Stimulated activated CD4-positive, alpha-beta T cell treated with anti-CD3 and anti-CD28 coated beads, Interleukin-15, amount 100 ng/mL, for 1 hour (primary cell): ENCODE measurements at places on chromosomes 5 and 9.

GRCh38 chr9:117302487-117302886, 112.4 kb downstream of the ASTN2 start:
- no peak for DNase-seq

DNA sequence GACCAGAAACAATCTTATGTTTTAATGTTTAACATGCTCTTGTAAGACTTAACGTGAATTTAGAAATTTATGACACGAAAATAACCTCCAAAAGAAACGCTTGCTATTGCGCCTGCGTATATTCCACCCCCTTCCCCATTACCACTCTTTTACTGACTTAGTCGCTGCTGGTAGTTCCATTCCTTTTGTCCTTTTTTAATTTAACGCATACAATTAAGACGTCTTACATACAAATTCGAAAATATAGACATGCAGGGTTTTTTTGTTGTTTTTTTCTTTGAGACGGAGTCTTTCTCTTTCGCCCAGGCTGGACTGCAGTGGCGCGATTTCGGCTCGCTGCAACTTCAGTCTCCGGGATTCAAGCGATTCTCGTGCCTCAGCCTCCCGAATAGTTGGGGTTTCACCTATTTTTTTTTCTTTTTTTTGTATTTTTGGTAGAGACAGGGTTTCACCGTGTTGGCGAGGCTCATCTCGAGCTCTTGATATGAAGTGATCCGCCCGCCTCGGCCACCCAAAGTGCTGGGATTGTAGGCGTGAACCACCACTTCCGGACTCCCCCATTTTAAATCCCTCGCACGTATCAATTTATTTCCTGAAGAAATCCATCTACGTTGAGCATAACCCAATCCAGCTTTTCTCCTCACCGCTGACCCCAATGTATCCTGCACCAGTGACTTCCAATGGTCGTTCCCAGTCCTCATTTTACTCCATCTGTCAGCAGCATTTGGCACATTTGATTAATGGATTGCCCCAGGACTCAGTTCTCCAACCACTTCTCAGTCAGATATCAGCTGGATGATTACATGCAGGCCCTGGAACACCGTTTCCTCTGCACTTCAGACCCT, 684 bp upstream of the MED7 start:
- no peak for DNase-seq

GRCh38 chr5:164153469-164154172, 648.2 kb downstream of the MAT2B start:
- no peak for DNase-seq

DNA sequence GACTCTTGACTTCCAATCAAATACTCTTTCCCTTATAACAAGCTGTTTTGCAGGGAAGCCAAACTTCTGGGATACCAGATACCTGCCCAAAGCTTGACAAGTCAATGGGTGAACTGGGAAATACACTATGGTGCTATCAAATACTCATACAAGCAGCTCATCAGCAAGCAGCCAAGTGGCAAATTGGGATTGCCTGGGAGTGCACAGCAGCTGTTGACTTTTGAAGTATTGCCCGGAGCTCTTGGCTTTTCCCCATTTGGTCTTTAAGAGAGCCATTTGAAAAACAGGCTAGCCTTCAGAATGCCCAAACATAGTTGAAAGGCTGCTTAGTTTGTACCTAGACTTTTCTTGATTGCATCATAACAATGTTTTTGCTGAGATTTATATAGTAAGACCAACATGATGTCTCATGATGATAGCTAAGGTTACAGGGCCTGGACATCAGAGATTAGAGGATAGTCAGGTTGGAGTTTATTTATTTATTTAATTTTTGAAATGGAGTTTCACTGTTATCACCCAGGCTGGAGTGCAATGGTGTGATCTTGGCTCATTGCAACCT, 210.1 kb upstream of the ZNF608 start:
- no peak for DNase-seq

GRCh38 chr9:676780-677438, 164.6 kb upstream of the DMRT1 start:
- no peak for DNase-seq

DNA sequence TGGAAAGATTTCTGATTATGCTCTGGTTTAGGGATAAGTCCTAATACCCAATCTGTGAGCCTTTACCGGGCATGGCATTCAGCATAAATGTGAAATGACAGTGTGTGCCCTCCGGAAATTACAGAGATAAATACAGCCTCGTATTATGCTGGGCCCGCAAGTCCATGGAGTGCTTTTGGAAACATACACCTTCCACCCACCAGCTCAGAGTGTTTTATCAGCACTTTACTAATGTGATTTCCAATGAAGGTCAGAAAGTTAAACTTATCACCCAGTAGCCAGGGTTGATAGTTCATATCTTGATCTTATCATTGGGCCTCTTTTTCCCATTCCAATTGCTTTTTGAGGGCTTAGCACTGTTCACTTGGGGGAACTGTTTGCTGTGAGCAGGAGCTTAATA, 94.8 kb downstream of the SGCD start:
- DNase-seq: no peak

GRCh38 chr9:37184905-37185867, 64.8 kb downstream of the ZCCHC7 start:
- no peak for DNase-seq

DNA sequence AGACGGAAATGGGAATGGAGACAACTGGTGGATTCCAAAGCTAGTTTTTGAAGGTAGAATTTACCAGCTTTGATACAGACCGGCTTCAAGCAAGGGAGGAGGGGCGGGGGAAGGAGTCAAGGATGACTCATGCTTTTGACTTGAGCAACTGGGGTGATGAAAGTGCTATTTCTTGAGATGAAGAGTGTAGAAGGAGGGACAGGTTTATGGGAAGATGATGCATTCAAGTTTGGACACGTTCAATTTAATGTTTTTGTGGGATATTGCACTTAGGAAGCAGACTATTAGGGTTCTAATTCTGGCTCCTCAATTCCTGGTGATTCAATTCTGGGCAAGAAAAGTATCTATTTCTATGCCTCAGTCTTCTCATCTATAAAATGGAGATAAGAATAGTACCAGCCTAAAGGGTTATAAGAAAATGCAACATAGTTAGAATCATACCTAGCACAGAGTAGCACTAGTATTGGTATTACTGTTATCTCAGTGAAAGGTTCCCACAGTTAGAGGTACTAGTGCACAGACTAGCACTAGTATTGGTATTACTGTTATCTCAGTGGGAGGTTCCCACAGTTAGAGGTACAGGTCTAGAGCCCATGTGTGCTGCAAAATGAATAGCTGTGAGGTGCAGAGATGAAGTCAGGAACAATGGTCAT, 4.6 kb downstream of the NIPAL4 start:
- peak; percentile 33 for DNase-seq

DNA sequence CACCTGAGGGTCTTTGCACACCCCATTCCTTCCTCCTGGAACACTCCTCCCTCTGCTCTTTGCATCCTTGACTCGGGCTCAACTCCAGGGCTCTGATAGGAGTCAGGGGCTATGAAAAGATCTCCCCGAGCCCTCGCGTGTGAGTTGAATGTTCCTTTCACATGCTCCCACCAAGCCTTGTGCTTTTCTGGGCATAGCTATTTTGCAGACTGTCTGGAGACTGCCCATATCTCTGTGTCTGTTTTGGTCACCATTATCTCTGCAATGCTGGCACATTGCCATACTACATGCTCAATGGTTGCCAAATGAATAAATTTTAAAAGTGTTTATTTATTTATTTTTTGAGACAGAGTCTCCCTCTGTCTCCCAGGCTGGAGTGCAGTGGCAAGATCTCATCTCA, 56.9 kb upstream of the PLPP1 start:
- no peak for DNase-seq

GRCh38 chr5:74017112-74017511, 391.1 kb downstream of the ARHGEF28 start:
- no peak for DNase-seq

DNA sequence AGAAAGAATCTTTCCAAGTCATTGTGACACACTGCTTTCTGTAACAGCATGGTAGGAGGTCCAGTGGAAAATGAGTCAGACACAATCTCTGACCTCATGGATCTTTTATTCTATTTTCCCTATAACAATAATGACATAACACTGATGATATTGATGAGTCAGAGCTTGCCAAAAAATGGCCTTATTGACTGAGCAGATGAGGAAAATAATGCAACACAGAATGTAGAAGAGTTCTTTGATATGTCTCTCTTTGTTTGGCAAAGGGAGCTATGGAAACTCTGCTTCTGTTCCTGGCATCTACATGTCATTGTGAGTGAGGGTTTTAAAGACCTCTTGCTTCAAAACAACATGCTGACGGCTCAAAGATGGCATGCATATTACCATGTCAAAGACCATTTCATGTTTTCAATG, 443.1 kb upstream of the ZNF608 start:
- DNase-seq: no peak

GRCh38 chr5:76050134-76050533, 33.0 kb upstream of the SV2C start:
- DNase-seq: no peak

DNA sequence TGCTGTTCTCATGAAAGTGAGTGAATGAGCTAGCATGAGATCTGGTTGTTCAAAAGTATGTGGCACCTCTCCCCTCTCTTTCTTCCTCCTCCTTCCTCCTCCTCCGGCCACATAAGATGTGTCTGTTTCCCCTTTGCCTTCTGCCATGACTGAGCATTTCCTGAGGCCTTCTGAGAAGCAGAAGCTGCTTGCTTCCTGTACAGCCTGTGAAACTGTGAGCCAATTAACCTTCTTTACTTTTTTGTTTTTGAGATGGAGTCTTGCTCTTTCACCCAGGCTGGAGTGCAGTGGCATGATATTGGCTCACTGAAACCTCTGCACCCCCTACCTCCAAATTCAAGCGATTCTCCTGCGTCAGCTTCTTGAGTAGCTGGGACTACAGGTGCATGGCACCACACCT, 6.1 kb downstream of the S100Z start:
- no peak for DNase-seq

- DNase-seq: no peak
Observed at GRCh38 chr5:103539376-103540330, 22.9 kb downstream of the NUDT12 start.

DNA sequence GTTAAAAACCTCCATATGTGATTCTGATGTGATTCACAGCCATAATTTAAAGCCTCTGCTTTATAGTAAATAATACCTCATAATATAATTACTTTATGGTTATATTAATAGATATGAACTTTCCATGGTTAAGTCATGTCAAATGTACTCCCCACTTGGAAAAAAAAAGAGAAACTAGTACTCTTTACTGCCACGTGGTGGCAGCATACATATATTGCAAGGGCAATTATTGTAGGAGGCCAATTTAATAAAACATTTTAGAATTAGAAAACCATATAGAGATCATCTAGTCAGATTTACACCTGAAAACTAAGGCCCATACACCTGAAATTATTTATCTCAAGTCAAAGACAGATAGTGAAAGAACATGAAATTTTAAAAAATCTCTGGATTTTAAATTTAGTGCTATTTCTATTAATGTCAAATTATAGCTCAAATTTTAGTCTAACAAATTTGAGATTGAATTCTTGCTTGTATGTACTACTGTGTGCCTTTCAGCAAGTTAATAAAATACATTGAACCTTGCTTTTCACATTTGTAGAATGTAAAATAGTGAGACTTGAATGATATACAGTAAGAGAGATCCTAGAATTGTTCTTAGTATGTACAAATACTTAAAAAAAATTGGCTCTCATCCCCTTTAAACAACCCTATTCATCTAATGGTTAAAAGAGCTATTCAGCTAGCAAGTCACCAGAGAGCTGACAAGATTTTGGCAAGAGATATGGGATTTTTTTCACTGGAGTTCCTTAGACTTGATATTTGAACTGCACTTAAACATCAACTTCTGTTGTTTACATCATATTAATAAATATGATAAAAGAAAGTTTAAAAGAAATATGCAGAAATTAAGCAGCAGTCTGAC, 603.8 kb downstream of the TLE4 start:
- DNase-seq: no peak

DNA sequence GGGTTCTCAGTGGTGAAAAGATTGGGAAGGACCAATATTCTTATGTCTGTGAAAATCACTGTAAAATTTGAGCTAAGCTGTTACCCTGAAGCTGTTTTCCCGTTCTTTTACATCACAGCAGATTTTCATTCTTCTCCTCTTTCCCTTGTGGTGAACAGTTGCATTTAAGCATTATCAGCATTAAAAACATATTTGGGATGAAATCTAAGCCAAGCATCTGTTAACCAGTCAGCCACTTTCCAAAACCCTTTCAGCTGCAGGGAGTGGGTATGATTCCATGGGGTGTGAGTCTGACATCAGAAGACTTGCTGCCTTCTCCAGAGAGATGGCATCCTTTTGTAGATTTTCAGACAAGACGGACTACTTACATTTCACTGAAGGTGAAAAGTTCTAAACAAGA, 97.2 kb downstream of the TRIO start:
- no peak for DNase-seq

DNA sequence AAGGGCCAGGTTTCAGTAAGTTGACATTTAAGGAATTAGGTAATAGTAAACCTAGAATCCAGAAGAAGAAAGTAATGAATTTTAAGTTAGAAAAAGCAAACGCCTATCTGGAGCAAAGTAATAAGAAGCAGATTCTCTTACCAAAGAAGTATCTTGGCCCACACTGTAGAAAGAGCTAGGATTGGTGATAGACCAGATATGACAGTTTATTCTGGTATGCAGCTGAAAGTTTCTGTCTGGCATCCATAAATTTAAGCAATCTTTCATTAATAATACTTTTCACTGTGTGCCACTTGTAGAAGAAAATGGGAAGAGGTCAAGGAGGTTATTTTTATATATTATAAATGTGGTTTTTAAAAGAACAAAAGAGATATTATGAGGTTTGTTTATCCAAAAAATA, 3.0 kb downstream of the RECK start:
- no peak for DNase-seq

- no peak for DNase-seq
Observed at GRCh38 chr9:72874344-72874743, 78.5 kb downstream of the ALDH1A1 start.

DNA sequence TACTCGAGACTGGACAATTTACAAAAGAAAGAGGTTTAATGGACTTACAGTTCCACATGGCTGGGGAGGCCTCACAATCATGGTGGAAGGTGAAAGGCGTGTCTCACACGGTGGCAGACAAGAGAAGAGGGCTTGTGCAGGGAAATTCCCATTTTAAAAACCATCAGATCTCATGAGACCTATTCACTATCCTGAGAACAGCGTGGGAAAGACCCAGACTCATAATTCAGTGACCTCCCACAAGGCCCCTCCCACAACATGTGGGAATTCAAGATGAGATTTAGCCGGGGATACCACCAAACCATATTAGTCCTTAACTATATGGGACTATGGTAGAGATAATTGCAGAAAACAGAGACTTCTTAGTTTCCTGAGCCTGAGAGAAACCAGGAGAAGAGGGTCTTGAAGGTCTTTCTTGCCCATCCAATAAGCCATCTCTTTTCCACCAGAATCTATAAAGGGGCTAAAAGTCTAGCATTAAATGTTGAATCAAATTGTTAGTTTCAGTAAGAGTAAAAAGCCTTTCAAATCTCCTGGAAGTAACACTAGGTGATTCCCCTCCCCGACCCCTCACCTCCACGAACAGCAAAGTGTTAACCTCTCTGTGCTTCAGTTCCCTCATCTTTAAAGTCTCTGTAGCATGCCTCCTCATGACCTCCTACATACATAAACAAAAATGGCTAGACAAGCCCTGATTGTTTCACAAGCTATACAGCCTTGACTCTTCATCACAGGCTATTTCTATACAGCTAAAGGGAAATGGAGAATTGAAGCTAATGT, 259.1 kb downstream of the TMEM167A start:
- no peak for DNase-seq

GRCh38 chr5:73950441-73950873, 324.5 kb downstream of the ARHGEF28 start:
- no peak for DNase-seq

GRCh38 chr5:18305288-18305924, 671.1 kb downstream of the TAF11L14 start:
- DNase-seq: no peak

- DNase-seq: no peak
Observed at GRCh38 chr9:93207326-93207814, 23.4 kb downstream of the WNK2 start.
